ENCODE measurements at places on chromosomes 4 and X. TPM values are rescaled to one million over a fixed set of nuclear protein-coding genes. Genes with fewer than 3 reads are reported as not detected.
A peak's percentile ranks its signal among the peaks of the same experiment; 100 is the strongest.

The PDZD11 gene
- total RNA-seq: 66.4 TPM

The GRIA3 gene
- not detected for total RNA-seq

The ZMAT1 gene
- total RNA-seq: not detected

The RFC1 gene
- total RNA-seq: 49.3 TPM

The SPIN2B gene
- 3.0 TPM for total RNA-seq

The PCYT1B gene
- under 0.01 TPM for total RNA-seq

The CCKAR gene
- not detected for total RNA-seq

The GUCY1A1 gene
- 0.54 TPM for total RNA-seq

The SLITRK2 gene
- not detected for total RNA-seq

The ATOH1 gene
- not detected for total RNA-seq

The PDCL2 gene
- not detected for total RNA-seq

DNA sequence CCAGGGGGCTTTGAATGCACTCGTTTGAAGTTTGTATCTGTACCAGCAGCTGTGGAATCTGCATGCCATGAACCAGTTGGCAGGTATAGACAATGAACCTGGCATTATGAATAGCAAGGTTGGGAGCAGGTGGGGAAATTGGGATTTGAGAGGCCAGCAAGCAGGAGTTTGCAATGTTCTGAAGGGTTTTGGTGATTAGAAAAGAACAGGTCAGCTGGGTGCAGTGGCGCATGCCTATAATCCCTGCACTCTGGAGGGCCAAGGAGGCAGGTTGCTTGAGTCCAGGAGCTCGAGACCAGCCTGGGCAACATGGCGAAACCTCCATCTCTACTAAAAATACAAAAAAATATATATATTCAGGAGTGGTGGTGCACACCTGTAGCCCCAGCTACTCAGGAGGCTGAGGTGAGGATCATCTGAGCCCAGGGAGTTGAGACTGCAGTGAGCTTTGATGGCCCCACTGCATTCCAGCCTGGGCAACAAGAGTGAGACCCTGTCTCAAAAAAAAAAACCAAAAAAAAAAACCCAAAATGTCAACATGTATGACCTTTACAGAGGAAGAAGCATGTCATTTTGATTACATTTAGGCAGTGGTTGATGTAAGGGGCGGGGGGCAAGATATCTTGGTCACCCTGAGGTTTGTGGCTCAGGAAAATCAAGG is 63.9 kb downstream of the TSC22D3 start:
- DNase-seq: no peak

- DNase-seq: no peak
Measured at GRCh38 chr4:40043786-40044185, 12.9 kb upstream of the N4BP2 start.

DNA sequence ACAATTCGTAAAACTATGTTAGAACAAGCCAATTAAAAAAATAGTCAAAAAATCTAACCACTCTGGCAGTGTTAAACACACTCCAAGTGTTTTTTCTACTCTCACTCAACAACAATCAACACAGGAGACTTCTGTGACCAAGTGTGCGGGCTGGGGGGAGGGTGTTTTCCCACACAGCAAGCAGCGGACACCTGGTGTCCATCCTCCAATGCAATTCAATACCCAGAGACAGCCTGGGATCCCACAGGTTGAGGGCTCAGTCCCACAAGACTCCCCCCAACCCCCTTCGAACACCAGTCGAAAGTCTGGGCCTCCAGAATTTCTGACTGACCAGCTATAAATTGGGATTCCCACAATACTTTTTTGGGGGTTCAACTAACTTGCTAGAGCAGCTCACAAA is 8.3 kb upstream of the PIM2 start:
- DNase-seq: no peak

DNA sequence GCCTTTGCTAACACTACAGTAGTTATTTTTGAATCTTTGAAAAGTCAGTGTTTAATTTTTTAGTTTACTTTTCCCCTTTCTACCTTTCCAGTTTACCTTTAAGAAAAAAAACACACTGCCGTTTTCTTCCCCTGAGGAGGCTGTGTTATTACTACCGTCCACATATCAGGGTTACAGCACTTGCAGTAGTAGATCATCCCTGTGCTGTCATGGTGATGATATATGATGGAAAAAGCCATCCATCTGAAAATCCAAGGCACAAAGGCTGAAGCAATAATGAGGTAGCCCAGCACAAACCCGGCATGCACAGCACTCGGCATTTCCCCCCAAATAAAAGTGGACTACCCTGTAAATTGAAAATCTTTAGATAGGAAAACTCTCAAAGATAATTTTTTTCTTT is 258.7 kb downstream of the CXXC4 start:
- no peak for DNase-seq

- DNase-seq: no peak
Measured at GRCh38 chr4:73272816-73273215, 14.2 kb upstream of the ANKRD17 start.

GRCh38 chrX:109830704-109831206 is 97.7 kb upstream of the ACSL4 start:
- DNase-seq: peak; percentile 75

- peak; percentile 57 for DNase-seq
Measured at GRCh38 chr4:14178421-14178820, 550.9 kb upstream of the BOD1L1 start.

GRCh38 chr4:48739560-48740019 is 40.5 kb downstream of the FRYL start:
- no peak for DNase-seq

- DNase-seq: no peak
Measured at GRCh38 chr4:154625971-154626370, 13.5 kb upstream of the FGG start.

DNA sequence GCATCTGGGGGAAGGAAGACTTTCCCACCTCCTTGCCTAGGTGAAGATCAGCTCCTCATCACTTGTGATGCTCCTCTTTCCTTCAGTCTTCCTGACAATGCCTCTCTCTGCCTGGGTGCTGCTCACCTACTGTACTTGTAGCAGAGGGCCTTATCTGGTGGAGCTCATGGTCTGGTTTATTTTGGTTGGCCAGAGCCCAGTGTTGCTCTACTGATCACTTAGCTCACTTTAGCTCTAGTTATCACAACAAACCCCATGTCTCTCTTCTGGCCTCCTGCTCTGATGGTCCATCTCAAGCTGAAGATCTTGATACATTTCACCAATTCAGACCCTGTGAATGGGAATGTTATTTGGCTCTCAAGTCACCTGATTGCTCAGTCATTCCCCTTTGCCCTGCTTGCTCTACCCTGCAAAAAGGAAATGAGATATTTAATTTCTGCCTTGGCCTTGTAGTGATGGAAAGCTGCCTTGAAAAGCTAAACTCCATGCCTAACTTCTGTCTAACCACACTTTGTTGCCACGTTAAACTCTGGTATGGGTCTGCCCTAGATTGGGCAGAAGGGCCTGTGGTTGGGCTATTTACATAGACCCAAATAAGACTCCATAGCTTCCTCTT is 30.3 kb upstream of the ADH1C start:
- peak; percentile 71 for DNase-seq

- no peak for DNase-seq
Measured at GRCh38 chr4:13546941-13547484, 2.7 kb upstream of the NKX3-2 start.

GRCh38 chr4:2399216-2399615 is 19.2 kb downstream of the ZFYVE28 start:
- DNase-seq: no peak

DNA sequence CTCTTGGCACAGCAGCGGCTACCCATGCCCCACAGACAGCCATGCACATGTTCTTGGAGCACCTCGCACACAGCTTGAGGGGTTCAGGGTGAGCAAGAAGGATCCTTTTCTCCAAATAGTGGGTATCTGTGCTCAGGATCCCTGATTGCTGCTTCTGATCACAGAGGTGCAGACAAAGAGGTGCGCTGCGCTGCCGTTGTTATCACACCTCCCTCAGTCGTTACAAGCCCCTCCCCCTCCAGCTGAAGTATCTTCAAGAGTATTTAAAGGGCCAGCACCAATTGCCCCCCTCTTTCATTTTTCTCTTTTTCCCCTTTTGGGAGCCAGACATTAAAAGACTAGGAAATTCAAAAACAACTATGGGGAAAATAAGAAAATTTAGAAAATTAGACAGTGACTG is 44.3 kb downstream of the NELFA start:
- DNase-seq: no peak

DNA sequence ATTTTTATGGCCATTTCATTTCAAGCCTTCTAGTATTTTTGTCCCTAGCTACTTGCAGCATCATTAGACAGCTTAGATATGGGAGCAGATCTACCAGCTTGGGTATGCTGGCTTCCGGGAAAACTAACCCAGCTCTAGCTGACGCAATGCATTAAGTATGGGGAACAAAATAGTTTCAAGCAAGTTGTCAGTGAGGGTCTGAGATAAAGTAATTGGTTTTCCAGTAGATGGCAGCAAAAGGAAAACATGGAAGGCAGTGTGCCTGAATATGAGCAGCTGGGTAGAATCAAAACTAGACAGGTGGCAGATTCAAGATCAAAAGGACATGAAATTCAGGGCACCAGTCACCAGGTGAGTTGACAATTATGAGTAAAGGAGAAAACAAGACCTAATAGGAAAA is 340.9 kb upstream of the CTSO start:
- peak; percentile 87 for DNase-seq

Data from IMR-90 (cell line).